Mesenchymal stem cell (in vitro differentiated cells and primary cell): ENCODE measurements at places on chromosomes 5 and 9.

DNA sequence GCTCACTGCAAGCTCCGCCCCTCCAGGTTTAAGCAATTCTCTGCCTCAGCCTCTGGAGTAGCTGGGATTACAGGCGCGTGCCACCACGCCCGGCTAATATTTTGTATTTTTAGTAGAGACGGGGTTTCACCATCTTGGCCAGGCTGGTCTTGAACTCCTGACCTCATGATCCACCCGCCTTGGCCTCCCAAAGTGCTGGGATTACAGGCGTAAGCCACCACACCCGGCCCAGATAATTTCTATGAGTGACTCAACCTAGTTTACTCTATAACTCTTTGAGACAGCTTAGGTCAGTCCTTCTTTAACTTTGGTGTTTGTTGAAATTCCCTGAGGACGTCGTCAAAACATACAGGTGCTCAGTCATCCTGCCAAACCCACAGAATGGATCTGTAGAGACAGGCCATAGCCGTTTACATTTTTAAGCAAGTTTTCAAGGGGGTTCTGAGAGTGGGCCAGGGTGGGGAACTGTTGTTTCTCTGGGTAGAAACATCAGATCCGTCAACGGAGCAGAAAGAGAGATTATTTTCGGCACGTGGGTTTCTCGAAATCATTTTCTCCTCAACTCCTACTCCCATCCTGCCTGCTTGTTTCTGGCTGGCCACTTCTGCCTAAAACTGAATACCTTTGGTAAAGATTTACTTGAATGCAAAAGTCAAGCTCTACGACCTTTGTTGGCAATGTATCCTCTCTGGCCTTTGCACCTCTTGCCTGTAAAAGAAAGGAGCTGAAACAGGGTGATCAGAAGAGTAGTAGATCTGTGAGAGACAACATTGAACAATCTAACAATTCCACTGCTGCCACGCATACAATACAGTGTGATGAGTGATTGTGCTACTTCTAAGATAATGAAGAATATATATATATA lies 6.0 kb upstream of the BOD1 start:
- H3K4me1 ChIP-seq = peaks cover 5% of the 10 kb centered on the region
- H3K36me3 ChIP-seq = no peaks in the 10 kb centered on the region
- H3K4me3 ChIP-seq = no peak overlapping the region
- no peak for DNase-seq
- H3K27ac ChIP-seq = no peak overlapping the region

DNA sequence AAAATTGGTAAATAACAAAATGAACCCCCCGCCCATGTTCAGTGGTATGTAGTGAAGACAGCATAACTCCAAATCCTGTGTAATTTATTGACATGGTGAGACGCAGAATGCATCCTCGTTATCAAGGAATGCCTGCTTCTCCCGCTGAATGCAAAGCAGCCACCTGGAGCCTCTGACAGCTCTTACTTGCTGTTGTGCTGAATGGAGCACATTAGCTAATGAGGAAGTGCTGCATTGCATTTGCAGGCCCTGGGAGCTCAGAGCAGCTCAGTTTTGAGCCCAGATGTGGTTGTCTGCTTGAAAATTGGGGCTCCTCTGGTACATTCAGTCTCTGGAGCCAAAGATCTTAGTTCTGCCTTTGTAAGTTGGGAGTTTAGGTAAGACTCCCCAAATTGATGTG lies 28.9 kb downstream of the PLAC8L1 start:
- DNase-seq = no peak
- no peak overlapping the region for H3K27ac ChIP-seq
- H3K4me3 ChIP-seq = no peak overlapping the region
- H3K4me1 ChIP-seq = no peaks in the 10 kb centered on the region
- H3K27me3 ChIP-seq = no peaks in the 10 kb centered on the region

GRCh38 chr5:39475881-39476842 lies 51.4 kb upstream of the DAB2 start:
- peaks cover 5% of the 10 kb centered on the region for H3K4me1 ChIP-seq
- H3K27ac ChIP-seq = peak overlapping the region; percentile 58
- peak; percentile 38 for DNase-seq
- H3K36me3 ChIP-seq = no peaks in the 10 kb centered on the region

- H3K27me3 ChIP-seq = no peaks in the 10 kb centered on the region
- no peak overlapping the region for H3K4me3 ChIP-seq
- no peak overlapping the region for H3K27ac ChIP-seq
- no peaks in the 10 kb centered on the region for H3K36me3 ChIP-seq
Measured at GRCh38 chr9:1210954-1211353, 160.8 kb downstream of the DMRT2 start.

DNA sequence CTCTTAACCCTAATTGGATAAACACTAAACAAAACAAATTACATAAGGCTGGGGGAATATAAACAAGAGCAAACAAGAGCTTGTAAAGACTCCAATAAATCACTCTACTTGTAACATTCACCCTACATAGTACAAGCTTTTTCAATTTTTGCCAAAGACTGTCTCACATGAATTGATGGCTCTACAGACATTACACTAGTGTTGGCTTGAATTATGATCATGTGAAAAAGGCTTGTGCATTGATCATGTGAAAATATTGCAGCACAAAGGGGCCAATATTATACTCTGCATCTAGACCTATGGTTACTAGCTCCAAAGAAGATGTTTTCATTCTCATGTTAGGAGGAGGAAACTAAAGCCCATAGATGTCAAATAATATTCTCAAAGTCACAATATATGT lies 212.6 kb downstream of the MCTP1 start:
- no peak overlapping the region for H3K27ac ChIP-seq
- peak; percentile 51 for DNase-seq
- no peaks in the 10 kb centered on the region for H3K27me3 ChIP-seq
- H3K36me3 ChIP-seq = peaks cover 11% of the 10 kb centered on the region
- H3K4me1 ChIP-seq = peaks cover 1% of the 10 kb centered on the region

GRCh38 chr9:19201899-19202891 lies 28.3 kb upstream of the DENND4C start:
- no peaks in the 10 kb centered on the region for H3K4me1 ChIP-seq
- peak; percentile 23 for DNase-seq
- no peak overlapping the region for H3K27ac ChIP-seq
- H3K36me3 ChIP-seq = no peaks in the 10 kb centered on the region
- H3K4me3 ChIP-seq = no peak overlapping the region

DNA sequence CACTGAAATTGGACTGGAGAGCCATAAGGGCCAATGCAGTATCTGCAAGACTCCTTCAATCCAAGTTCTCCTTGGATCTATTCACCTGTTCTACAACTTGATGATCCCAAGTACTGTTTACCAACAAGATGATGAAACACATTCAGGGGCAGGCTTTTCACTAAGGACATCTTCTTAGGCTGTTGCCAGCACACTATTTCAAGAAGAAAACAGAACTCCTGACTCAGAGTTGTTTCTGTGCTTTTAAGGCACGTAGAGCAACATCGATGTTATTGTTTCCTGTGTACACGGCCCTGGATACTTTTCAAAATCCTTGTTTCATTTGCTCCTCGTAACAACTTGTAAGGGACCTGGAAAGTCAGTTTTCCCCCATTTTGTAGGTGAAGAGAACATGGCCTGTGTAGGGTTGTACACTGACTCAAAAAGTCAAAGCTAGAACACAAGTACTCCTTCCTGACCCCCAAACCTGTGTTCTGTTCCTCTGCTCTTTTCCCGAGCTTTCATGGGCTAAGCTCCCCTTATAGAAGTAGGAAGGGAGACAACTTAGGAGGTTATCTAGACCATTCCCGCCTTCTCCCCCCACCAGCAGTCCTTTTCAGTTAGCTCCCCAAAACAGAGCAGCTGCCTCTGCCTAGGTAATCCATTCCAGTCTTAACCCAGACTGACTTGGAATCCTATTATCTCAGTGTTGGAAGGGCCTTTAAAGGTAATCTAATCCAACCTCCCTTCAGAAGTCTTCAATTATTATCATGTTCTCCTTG lies 5.2 kb upstream of the MGAT1 start:
- no peak for DNase-seq
- no peaks in the 10 kb centered on the region for H3K27me3 ChIP-seq
- H3K4me1 ChIP-seq = peaks cover 39% of the 10 kb centered on the region
- H3K4me3 ChIP-seq = no peak overlapping the region
- H3K36me3 ChIP-seq = peaks cover 24% of the 10 kb centered on the region

- no peaks in the 10 kb centered on the region for H3K4me1 ChIP-seq
- no peaks in the 10 kb centered on the region for H3K36me3 ChIP-seq
- H3K4me3 ChIP-seq = no peak overlapping the region
- no peaks in the 10 kb centered on the region for H3K27me3 ChIP-seq
- H3K27ac ChIP-seq = no peak overlapping the region
Measured at GRCh38 chr5:3886524-3887451, 291.2 kb downstream of the IRX1 start.

GRCh38 chr5:19859020-19859419 lies 129.0 kb downstream of the CDH18 start:
- no peak for DNase-seq
- H3K27ac ChIP-seq = no peak overlapping the region
- no peaks in the 10 kb centered on the region for H3K27me3 ChIP-seq
- H3K4me3 ChIP-seq = no peak overlapping the region

DNA sequence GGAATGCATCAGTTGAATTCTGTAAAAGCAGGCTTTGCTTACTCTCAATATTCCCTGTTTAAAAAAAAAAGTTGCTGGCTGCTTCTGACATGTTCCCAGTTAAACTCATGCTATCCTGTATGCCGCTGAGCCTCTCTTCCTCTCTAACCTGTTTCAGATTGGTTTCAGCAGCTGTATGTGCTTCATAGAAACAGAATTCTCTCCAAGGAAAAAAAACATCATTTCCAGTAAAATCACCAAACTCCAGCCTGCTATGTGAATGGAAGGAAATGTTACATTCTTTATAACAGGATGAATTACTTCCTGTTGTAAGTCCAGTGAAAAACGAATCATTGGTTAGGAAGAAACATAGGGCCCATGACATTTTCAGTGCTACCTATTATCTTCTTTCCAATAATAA lies 25.7 kb upstream of the KCNV2 start:
- no peaks in the 10 kb centered on the region for H3K4me1 ChIP-seq
- no peaks in the 10 kb centered on the region for H3K27me3 ChIP-seq
- DNase-seq = no peak
- H3K4me3 ChIP-seq = no peak overlapping the region

DNA sequence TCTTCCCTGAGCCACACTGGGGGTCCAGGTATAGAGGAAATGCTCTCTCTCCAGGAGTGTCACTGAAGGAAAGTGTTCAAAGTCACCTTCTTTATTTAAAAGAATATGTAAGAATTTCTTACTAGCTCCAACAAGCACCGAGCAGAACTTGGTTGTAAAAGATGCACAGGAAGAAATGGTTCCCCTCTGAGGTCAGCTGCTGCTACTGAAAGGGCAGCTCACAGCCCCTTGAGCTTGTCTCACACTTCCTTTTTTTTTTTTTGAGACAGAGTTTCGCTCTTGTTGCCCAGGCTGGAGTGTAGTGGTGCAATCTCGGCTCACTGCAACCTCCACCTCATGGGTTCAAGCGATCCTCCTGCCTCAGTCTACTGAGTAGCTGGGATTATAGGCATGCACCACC lies 77.2 kb downstream of the PRRT1B start:
- H3K4me3 ChIP-seq = no peak overlapping the region
- H3K27ac ChIP-seq = no peak overlapping the region
- no peak for DNase-seq
- H3K36me3 ChIP-seq = peaks cover 76% of the 10 kb centered on the region
- H3K4me1 ChIP-seq = peaks cover 32% of the 10 kb centered on the region

GRCh38 chr9:120791161-120791560 lies 2.1 kb downstream of the FBXW2 start:
- H3K27ac ChIP-seq = no peak overlapping the region
- no peaks in the 10 kb centered on the region for H3K27me3 ChIP-seq
- DNase-seq = no peak

GRCh38 chr9:72254901-72255545 lies 105.8 kb downstream of the GDA start:
- peaks cover 3% of the 10 kb centered on the region for H3K27me3 ChIP-seq
- no peak for DNase-seq
- no peaks in the 10 kb centered on the region for H3K4me1 ChIP-seq

DNA sequence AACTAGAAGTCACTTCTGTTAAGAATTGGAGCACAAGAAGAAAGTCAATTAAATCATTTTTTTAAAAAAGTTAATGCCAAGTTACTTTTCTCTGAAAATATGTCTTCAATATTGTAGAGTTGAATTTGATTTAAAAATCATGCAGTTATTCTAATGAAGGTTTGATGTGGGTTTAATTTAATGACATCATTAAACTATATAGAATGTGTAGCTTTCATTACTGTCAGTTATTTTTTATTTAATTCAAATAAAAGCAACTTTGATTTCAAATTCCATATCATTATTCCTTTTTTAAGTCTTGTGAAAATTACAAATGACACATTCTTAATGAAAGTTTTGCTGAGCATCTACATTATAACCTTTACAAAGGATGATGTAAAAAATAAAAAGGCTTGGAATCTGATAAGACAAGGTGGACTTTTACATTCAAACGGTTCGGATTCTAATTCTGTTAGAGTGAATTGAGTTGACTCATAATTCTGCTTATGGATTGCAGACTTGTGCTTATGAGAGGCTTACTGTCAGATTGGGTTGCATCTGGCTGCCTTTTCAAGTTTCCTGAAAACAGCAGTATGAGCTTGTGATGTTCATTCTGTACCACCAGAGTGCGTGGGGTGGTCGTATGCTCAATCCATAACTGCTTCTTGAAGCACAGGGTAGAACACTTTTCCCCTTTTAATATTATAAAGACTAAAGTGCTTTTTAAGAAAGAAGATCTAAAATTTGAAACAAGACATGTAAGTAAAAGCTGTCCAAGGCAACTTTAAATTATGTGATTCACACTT lies 253.0 kb upstream of the ARRDC3 start:
- H3K36me3 ChIP-seq = no peaks in the 10 kb centered on the region
- no peaks in the 10 kb centered on the region for H3K4me1 ChIP-seq
- no peak overlapping the region for H3K27ac ChIP-seq
- H3K4me3 ChIP-seq = no peak overlapping the region

DNA sequence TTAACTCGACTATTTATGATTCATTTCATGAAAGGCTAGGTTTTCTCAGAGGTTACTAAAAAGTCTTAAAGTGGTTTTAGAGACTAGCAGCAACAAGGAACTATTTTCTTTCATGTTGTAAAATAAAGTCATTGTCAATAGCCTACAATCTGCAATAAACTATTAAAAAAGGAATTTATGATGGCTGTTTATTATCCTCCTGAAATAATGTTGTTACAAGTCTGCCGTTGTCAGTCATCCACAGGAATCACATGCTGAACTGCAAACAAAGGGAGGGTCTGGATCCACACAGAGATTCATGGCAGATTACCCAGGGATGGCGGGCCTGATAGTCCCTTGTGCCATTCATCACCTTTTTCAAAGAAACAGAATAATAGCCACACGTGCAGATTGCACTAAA lies 49.2 kb downstream of the TMEM174 start:
- H3K36me3 ChIP-seq = no peaks in the 10 kb centered on the region
- DNase-seq = no peak
- H3K4me1 ChIP-seq = peaks cover 7% of the 10 kb centered on the region
- peaks cover 81% of the 10 kb centered on the region for H3K27me3 ChIP-seq
- no peak overlapping the region for H3K4me3 ChIP-seq

- no peak overlapping the region for H3K4me3 ChIP-seq
- H3K27me3 ChIP-seq = no peaks in the 10 kb centered on the region
- DNase-seq = no peak
- no peaks in the 10 kb centered on the region for H3K36me3 ChIP-seq
Measured at GRCh38 chr5:103243665-103244064, 14.9 kb upstream of the MACIR start.

DNA sequence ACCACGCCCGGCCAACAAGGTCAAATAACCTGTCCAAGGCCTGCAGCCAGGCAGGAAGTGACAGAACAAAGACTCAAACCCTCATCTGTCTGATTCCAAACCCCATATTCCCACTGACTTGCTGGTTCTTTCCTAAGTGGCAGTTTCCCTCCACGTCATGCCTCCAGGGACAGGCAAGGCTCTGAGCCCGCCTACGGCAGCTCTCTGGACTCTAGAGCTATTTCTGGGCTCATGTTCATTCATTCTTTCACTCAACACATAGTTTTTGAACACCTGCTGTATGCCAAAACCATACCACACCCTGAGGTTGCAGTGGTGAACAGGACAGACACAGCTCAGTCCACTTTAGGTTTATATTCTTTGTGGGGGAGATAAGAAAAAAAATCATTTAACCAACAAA lies 5.2 kb upstream of the FBP1 start:
- no peak for DNase-seq
- peaks cover 5% of the 10 kb centered on the region for H3K27me3 ChIP-seq
- no peak overlapping the region for H3K4me3 ChIP-seq
